Right renal pelvis (tissue), 4 donors: ENCODE measurements at places on chromosomes 13 and 19.

DNA sequence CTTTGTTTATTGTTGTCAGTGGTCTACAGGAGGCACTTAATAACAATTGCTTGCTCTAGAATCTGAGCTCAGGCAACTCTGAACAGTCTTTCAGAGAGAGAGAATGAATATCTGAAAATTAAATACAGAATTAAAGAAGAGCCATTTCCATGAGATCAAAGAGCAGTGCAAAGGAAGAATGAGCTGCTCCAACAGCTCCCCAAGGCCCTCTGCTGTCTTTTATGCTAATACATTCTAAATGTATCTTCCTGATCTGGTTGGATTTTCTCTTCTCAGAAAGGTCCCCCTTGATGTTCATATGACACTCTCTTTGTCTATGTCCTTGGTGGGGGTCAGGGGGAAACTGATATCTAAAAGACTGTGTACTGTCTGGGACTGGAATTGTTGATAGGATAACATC, 1029.6 kb downstream of the PCDH9 start:
- DNase-seq, result no peak

- DNase-seq, result no peak
These were observed 1.2 kb downstream of the PRKCG start for GRCh38 chr19:53883231-53883661.

- DNase-seq, result no peak
These were observed 12.8 kb downstream of the KCTD12 start for GRCh38 chr13:76873445-76873844.

GRCh38 chr13:43238341-43239083, 215.1 kb downstream of the DNAJC15 start:
- DNase-seq, result no peak

DNA sequence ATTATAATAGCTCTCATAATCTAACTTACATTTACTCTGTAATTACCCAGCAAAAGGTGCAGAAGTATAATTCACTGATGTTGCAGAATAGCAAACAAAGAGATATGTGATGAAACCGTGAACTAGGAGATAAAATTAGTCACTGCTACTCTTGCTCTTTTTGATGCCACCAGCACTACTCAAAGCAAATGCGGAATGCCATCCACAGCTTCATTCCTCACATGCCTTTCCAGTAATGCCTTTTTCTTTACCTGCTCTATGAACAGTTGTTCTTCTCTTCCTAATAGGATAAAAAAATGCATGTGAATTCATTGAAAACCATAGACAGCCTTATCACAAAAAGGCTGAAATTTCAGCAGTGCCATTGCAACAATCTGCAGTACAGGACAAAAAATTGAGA, 1129.5 kb downstream of the DIAPH3 start:
- DNase-seq, result no peak

DNA sequence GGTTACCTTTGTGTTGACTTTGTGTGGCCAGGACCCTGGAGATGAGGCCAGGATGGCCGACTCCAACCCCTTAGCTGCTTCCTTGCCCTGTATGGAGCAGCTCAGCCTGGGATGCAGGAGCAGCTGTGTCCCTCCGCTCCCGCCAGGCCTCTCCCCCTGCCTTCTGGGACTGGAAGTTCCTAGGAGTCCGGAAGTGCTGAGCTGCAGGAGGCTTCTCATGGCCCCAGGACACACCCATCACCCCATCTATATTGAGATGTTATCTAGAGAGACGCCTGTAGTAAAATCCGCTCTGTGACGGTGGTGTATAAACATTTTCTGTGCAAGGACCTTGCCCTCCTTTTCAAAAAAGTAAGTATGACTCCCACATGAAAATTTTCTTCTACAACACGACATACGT, 27.0 kb downstream of the WTIP start:
- no peak for DNase-seq

DNA sequence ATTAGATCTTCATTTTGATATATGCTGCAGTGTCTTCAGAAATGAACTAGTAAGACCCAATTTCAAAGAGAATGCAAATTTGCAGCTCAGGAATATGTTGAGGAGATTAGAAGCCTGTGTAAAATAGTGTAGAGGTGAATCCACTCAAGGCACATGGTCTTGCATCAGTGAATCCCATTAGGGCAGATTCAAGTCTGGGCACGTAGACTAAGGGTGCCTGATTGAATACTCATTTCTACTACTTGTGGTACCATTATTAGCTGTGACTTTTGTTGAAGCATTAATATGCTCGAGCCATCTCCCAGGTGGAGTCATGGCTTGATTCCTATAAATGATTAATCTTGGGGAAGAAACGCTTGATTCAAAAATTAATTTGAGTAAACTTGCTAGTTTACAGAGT, 129.4 kb downstream of the AKAP11 start:
- DNase-seq, result no peak

DNA sequence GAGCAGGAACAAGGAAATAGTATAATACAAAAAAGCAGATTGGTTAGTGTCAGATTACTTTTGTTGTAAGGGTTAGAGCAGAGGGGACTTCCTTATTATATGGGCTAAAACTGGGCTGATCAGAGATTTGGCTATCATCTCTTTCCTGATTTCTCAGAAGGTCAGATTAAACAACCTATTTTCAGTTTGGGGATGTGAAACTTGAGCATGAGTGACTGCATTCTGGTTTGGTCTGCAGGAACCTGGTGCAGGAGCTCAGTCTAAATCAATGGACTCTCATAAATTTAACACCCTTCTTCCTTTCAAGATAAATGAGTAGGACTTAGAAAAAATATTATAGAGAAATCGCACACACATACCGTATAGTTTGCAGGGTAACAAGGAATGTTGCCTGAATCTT, 12.9 kb upstream of the RFXAP start:
- DNase-seq, result no peak

- DNase-seq, result no peak
These were observed 1493.9 kb downstream of the UQCRFS1 start for GRCh38 chr19:27719034-27719433.

DNA sequence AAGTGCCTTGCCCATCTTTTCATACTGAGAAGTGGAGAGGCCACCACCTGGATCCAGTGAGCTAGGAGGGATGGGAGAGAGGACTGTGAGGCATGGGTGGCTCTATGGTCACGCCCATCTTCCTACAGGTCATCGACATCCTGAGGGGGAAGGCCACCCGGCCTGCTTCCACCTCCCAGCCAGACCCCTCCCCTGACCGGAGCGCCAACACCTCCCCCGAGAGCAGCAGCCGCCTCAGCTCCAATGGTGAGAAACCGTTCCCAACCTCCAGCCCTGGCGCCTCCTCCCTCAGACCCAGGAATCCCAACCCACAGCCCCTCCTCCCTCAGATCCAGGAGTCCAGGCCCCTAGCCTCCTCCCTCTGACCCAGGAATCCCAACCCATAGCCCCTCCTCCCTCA, 10.1 kb downstream of the BCL3 start:
- no peak for DNase-seq

DNA sequence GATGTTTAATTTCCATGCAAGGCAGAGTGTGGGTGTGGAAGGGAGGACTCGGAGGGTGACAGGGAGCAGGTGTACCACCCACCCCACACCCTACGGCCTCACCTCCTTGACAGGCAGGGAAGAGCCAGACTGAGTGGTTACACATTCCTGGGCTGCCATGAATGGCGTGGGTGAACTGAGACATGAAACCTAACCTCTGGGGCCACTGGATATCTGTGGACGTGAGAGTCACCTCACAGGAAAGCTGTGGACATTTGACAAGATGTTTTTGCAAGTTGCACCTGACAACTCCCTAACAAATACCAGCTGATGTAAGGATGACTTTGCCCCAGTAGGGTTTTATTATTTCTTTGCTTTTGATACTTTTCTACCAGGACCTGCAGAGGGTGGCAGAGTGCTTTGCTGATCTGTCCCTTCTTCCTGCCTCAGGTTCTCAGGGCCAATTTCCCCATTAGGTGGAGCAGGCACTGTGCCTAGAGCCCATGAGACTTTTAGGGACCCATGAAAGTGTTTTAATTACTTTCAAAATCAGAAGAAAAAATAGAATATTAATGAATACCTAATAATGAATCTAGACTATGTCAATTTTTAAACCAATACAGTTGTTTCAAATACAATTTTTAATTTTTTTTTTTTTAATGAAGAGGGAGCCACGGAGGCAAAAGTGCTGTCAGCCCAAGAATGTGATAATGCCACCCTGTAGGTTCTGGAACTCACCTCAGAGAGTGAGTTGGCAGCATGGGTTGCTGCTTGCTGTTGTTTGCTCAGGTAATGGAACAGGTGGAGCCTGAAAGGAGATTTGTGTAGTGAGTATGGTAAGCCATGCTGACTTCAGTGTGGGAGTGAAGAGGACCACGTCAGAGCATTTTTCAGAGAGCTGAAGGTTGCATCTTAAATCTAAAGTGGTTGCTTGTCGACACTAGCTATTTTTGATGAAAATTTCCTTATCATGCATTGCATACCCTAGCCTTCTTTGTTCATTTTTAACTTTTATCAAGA, 58.0 kb upstream of the CYSLTR2 start:
- DNase-seq, result no peak

DNA sequence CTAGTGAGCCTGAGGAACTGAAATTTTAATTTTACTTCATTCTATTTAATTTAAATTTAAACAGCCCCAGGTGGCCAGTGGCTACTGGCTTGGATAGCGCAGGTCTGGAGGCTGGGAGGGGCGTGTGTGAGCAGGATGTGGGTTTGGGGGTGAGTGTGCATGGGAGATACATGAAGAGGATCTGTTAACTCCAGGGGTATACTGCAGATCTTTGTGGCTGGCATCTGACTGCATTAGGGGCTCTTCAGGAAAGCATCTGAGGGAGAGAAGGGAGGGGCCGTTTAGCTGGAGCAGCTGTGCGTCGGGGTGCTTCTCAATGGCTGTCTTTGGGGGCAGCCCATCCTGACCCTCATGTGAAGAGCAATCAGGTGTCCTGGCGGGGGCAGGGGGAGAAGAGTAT, 6.8 kb downstream of the SHANK1 start:
- DNase-seq, result no peak
